SK-N-SH (cell line): ENCODE measurements at places on chromosomes 5 and 9. TPM values are rescaled to one million over a fixed set of nuclear protein-coding genes. Genes with fewer than 3 reads are reported as not detected.

DAB2 gene
- polyA plus RNA-seq: 23.7 and 39.9 TPM in 2 replicates

KIF24 gene
- polyA plus RNA-seq: 1.2 and 1.4 TPM in 2 replicates

IFNA2 gene
- polyA plus RNA-seq: not detected in 2 replicates

SH3GL2 gene
- 0.03 and 0.05 TPM in 2 replicates for polyA plus RNA-seq

DCAF12 gene
- 20.8 and 25.7 TPM in 2 replicates for polyA plus RNA-seq

MELK gene
- 16.5 and 18.0 TPM in 2 replicates for polyA plus RNA-seq

IL9 gene
- not detected in 2 replicates for polyA plus RNA-seq

CAVIN4 gene
- polyA plus RNA-seq: 0.54 and 0.73 TPM in 2 replicates

PAXX gene
- 37.8 and 52.9 TPM in 2 replicates for polyA plus RNA-seq

RPL35 gene
- polyA plus RNA-seq: 5,012 and 5,348 TPM in 2 replicates

ELAVL2 gene
- polyA plus RNA-seq: 0.15 and 0.28 TPM in 2 replicates

GDA gene
- not detected in 2 replicates for polyA plus RNA-seq

AHRR gene
- polyA plus RNA-seq: 0.71 and 0.99 TPM in 2 replicates
